ENCODE measurements at places on chromosomes 5 and 9.

DNA sequence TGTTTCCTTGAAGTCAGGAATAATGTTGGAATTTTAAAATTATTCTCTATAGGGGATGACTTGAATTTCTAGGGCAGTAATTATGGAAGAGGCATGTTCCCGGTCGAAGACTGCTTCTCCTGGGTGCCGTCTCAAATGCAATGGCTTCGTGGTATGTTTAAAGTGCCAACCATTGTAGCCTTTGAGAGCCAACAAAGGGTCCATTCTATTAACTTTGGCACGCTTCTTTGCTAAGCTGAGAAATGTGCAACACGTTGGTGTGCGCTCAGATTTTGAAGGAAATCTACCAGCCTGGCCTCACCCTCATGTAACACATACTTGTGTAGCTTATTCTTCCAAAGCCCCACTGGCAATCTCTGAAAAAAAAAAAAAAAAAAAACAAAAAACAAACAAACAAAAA is 221.2 kb upstream of the ANKH start:
- DNase-seq = no peak

GRCh38 chr9:4126184-4126865 is 173.5 kb downstream of the GLIS3 start:
- no peak for DNase-seq

DNA sequence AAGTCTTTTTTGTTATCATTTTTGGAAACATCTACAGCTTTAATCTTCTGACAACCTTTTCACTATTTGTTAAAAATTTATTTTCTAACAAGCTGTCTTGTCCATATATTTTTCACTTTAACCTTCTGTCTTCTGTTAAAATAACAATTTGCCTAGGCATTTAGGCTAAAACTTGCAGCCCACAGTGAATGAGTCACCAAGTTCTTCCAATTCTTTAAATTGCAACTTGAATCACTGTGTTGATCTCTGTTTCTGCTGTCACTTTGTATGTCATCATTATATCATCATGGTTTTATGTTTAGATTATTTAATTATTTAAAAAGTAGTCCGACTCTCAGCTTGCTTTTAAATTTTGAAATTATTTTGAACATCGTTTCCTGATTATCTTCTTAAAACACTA is 473.8 kb upstream of the PTPRD start:
- DNase-seq = no peak

DNA sequence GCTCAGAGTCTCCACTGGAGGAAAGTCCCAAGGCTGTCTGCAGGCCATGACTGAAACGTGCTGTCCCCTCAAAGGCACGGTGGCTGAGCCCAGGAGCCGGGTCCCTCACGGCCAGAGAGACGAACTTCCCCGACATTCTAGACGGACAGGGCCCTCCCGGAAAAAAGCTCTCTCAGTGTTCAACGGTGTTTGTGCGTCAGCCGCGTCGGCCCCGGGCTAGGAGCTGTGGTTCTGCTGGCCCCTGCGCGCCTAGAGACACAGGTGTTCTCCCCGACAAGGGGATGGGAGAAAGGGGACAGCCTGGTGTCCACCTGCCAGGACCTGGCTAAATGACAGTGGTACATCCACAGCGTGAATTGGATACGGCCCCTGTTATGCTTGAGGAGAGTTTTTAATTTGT is 5.8 kb upstream of the GPSM1 start:
- DNase-seq = no peak

DNA sequence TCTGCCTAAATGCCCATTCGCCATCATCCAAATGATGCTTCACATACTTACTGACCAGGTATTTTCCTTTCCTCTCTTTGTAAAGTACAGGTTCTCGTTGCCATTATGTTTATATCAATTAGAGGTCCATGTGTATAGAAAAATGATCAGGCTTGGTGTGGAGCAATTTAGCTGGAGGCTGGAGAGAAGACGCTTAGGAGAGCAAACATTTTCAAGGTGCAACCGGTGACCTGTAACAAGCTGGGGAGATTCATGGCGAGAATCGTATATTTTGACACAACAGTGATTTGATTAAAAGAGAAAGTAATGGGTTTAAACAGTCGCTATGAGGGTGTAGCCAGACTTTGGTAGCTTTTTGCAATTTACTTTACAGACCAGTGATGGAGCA is 170.9 kb upstream of the TBCA start:
- DNase-seq = no peak

Measured in central memory CD4-positive, alpha-beta T cell (primary cell).